Lower lobe of right lung (tissue), 2 donors: ENCODE measurements at places on chromosomes 3 and 15. TPM values are rescaled to one million over a fixed set of nuclear protein-coding genes. Genes with fewer than 3 reads are reported as not detected.

DNA sequence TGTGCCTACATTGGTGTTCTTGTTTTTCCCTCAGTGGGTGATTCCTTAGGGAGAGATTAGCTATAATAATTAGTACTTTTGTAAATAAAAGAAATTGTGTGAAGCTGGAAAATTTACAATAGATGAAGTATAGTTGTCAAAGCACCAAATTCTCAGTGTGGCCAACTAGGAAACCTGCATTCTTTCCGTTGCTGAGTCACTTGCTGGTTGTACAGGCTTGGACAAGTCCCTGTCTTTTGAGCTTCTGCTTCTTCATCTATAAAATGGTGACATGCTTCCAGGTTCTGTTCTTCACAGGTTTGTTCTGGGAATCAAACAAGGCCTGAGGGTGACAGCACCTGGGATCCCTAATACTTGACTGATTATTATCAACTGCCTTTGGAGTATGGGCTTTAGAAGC, 184.1 kb upstream of the HES1 start:
- no peak overlapping the region for H3K4me3 ChIP-seq
- no peaks in the 10 kb centered on the region for H3K4me1 ChIP-seq
- H3K27ac ChIP-seq = no peak overlapping the region
- H3K36me3 ChIP-seq = no peaks in the 10 kb centered on the region

Gene GOLGA8G
- not detected for total RNA-seq

GRCh38 chr3:191557322-191557721, 96.4 kb downstream of the PYDC2 start:
- no peak overlapping the region for H3K4me3 ChIP-seq
- H3K4me1 ChIP-seq = no peaks in the 10 kb centered on the region
- H3K36me3 ChIP-seq = no peaks in the 10 kb centered on the region
- no peaks in the 10 kb centered on the region for H3K27me3 ChIP-seq
- no peak for DNase-seq

DNA sequence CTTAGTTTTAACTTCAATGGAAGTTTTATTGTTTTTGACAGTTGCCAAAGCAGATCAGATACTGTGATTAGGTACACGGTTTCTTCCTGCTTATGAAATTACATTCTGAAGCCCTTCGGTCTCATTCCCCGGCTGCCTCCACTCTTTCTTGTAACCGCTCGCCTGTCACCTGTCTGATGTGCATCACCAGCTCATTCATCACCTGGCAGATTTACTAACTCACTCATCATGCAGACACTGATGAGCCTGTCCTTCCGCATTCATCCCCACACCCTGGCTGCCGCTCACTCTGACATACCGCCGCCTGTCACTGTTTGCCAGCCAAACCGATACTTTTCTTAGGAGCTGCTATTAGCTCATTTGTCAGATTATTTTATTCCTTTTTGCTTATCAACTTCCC, 82.8 kb upstream of the NSMCE3 start:
- H3K27me3 ChIP-seq = no peaks in the 10 kb centered on the region
- no peak overlapping the region for H3K27ac ChIP-seq
- no peaks in the 10 kb centered on the region for H3K36me3 ChIP-seq
- H3K4me3 ChIP-seq = no peak overlapping the region
- no peaks in the 10 kb centered on the region for H3K4me1 ChIP-seq

DNA sequence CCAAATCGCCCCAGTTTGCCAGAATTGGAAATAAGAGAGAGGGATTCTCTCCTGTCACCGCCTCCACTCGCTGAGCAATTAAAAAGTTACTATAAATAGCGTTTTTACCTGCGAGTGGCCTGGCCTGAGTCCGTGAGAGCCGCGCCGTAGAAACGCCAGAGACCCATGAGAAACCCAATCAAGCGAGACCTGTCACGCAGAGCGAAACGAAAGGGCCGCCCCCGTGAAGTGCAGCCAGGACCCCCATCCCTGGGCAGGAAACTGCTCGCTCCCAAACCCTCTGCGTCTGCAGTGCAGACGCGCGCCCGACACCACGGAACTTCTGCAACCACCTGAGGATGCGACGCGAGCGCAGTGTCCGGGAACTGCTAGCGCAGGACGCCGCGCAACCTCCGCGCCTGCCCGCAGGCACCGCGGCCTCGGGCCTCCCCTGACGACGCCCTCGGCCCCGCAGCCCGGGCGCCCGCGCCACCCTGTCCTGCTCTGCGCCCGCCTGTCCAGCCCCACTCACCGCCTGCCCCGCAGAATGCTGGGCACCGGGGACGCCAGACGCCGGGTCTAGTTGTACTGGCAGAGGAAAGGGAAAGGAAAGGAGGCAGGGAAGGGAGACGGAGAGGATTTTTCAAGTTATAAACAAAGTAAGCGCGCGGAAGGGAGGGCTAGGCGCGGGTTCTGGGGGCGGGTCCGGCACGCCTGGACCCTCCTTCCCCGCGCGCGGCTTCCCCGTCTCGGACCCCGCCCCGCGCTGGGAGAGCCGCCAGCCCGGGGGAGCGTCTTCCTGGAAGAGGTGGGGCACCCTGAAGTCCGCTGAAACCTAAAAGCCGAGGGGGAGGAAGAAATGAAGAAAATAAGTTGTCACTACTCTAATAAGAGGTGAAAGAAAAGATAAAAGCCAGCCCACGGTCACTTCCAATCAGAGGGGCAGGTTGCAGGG, at the start of gene PLSCR4:
TSS of gene PLSCR4 (minus strand) at position 657 of the 934 bp plus-strand sequence. CDS start 29,034 bp downstream, outside the sequence.
- peak; percentile 67 for DNase-seq
- H3K27ac ChIP-seq = peak within 1 kb of the TSS; percentile 89
- H3K27me3 ChIP-seq = no peaks in the 10 kb centered on the region
- H3K36me3 ChIP-seq = no peaks in the 10 kb centered on the region

Gene UROC1
- not detected for total RNA-seq

DNA sequence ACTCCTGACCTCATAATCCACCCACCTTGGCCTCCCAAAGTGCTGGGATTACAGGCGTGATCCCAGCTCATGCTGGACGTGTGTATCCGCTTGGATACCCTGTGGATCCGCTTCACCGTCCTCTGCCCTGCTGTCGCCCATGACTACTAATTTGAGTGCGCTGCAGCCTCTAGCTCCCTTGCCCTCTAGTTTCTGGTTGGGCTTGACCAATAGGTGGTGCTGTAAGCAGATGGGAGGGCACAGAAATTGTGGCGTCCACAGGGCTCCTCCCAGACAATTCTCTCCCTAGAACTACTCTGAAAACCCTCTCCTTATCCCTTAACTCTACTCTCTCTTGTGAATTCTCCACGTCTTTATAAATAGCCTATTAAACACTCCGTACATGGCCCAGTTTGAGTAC, 36.2 kb downstream of the ZPLD1 start:
- DNase-seq = no peak
- no peaks in the 10 kb centered on the region for H3K36me3 ChIP-seq
- H3K27ac ChIP-seq = no peak overlapping the region
- no peaks in the 10 kb centered on the region for H3K4me1 ChIP-seq

- H3K4me1 ChIP-seq = no peaks in the 10 kb centered on the region
- H3K27me3 ChIP-seq = no peaks in the 10 kb centered on the region
- H3K4me3 ChIP-seq = no peak overlapping the region
- no peak for DNase-seq
- H3K27ac ChIP-seq = no peak overlapping the region
- H3K36me3 ChIP-seq = no peaks in the 10 kb centered on the region
Observed at GRCh38 chr3:74631351-74632140, 17.1 kb upstream of the CNTN3 start.

DNA sequence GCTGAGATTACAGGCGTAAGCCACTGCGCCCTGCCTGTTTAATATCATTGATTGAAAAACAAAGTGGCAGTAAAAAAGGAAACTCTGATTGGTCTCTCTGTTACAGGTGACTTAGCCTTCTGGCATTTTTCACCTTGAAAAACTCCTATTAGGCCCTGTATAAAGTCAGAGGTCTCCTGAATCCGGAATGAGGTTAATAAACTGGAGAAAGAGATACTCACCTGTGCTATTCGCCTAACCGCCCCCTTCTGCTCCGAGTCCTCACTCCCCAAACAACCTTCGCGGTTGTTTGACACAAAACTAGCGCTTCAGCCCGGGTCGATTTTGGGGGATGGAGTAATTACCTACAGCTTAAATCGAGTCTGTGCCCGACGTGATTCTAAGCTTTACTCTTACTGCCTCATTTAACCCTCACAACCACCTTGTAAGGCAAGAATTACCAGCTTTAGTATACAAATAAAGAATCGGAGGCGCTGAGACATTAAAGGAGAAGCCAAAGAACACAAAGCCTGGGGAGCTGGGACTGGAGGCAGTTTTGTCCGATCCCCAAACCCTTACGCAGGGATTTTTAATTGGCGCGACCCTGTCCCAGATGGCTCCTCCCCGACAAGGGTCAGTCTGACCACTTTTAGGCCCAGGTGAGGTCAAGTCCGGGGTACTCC, 441 bp downstream of the CEP70 start:
- no peak for DNase-seq
- H3K4me1 ChIP-seq = peaks cover 10% of the 10 kb centered on the region
- H3K27ac ChIP-seq = peak overlapping the region; percentile 88
- peak overlapping the region; percentile 74 for H3K4me3 ChIP-seq
- H3K36me3 ChIP-seq = no peaks in the 10 kb centered on the region
